ENCODE measurements at places on chromosomes 12 and 14.

DNA sequence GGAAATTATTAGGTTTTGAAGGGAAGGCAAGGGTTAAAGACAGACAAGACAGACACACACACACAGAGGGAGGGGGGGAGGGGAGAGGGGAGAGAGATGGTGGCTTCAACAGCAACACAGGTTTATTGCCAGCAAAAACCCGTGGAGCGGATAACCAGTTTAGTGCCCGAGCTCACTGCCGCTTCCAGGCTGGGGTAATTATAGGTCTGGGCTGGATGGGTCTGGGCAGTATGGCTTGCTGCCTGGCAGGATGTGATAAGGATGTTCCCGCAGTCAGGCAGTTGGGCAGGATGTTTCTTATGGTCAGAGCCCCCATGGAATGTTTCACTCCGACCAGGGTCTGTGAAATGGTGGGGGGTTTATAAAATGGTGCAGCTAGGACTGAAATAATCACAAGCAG is 4.4 kb upstream of the TDRD9 start:
- no peak for DNase-seq

DNA sequence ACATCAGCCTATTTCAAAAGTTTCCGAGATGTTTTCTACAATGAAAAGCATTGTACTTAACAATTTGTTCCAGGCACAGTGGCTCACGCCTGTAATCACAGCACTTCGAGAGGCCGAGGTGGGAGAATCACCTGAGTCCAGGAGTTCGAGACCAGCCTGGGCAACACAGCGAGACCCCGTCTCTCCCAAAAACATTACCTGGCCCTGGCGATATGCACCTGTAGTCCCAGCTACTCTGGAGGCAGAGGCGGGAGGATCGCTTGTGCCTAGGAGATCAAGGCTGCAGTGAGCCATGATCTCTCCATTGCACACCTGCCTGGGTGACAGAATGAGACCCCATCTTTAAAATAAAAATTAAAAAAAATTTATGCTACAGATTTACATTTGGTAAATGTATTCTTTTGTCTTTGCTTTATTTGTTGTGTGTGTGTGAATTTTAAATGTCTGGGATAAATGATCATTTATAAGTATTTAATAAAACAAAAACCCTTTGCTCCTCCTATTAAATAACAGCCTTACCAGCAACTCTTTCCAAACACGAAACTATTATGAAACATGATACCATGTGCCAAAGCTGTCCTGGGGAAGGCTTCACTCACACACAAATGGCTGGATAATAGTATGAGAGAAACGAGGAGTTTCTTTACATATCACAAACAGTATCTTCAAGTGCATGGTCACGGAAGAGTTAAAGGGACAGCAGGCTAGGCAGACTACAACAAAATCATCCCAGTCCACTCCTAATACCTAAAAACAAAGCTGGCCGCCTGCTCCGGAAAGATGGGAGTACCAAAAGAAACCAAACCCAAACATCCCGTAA is 1.1 kb downstream of the ATXN3 start:
- no peak for DNase-seq

- DNase-seq: no peak
Measured at GRCh38 chr14:89444044-89444443, 27.0 kb upstream of the FOXN3 start.

DNA sequence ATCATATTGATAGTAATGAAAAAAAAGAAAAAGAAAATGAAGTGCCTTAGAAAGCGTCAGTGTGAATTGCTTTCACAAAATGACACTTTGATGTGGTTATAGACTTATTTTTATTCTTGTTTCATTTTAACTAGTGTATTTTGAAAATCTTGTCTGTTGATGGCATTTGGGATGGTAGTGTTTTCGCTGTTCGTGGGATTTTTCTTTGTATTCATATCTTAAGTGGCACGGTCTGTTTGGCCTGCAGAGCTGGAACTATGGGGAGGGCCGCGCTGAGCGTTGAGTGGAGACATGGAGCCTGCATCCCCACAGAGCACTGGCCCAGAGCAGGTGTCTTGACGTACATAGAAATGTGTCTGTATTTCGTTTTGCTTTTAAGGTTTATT is 61.6 kb downstream of the WDR20 start:
- DNase-seq: peak; percentile 41

DNA sequence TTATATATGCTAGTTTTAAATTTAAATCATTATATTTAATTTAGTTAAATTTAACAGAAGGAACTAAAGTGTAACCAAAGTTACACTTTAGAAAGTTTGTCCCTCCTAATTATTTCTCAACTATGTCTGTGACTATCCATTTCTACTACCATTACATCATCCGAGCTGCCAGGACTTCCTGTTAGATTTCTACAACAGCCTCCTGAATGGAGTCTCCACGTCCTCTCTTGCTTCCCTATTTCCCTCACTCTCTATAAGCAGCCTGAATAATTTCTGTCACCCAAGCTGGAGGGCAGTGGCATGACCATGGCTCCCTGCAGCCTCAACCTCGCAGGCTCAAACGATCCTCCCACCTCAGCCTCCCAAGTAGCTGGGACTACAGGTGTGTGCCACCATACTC is 84.1 kb downstream of the TTC7B start:
- no peak for DNase-seq

DNA sequence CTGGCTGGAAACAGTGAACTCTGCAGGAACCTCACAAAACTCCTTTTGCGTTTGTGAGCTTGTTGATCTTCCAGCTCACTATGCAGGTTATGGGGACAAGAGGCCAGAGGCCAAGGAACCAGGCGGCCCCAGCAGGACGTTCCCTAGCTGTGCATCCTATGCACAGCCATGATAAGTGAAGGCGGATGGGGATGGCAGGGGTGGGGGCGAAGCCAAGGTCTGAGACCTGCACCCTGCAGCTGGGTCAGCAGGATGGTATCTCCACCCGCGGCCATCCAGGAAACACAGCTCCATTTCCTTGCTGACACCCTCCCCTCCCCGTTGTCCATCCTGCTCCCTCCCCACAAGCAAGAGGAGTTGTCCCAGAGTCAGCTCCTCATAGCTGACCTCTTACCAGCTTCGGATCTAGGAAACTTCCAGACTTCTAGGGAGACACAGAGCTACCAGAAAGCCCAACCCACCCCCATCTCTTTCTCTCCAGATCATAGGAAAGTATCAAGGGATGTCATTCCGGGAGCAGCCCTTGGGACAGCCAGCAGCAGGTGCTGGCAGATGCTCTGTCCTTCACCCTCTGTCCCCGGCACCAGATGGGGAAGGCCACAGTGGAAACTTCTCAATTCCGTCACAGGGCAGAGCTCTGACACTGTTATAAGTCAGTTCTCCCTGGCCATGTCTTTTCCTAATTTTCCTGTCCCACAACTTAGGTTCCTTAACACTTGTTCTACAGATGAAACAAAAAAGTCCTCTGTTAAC is 9.4 kb downstream of the ZBTB39 start:
- no peak for DNase-seq

DNA sequence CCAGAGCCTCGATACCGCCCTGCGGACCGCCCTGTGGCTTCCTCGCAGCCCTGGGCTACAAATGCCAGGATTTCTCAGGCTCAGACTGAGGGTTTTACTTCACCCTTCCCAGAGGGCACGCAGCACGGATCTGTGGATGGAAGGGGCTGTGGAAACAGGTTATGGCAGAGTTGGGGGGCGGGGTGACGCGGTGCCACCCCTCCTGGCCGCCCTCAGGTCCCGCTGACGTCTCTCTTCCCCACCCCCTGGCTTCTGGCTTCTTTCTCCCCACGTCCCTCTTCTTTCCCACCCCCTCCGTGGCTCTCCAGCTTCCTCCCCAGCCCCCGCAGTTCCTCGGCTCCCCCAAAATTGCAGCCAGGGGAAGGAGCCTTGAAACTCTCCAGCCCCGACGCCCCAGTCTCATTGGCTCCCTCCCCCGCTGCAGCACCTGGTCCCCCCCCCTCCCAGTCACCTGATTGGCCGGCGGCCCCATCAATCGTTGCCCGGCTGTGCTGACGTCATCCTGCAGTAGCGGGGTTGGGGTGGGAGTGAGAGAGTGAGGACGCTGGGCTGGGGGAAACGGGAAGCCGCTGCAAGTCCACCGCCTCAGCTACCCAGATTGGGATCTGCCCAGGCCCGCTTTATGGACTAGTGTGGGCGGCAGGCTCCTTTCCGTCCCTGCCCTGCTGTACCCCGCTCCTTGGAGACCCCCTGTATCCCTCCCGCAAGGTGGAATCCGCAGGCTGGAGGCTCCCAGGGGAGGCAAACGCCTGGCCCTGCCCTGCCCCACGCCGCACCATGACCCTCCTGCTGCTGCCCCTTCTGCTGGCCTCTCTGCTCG is at the start of gene CLSTN3:
Gene CLSTN3 (plus strand): TSS at position 500 of the 820 bp plus-strand sequence. CDS start 278 bp downstream, at position 778.
- DNase-seq: peak; percentile 48

- no peak for DNase-seq
Measured at GRCh38 chr12:112989806-112990205, 11.5 kb downstream of the OAS2 start.

- no peak for DNase-seq
Measured at GRCh38 chr12:76206677-76207072, 122.2 kb upstream of the NAP1L1 start.
